ENCODE measurements at places on chromosomes 16 and 17. TPM values are rescaled to one million over a fixed set of nuclear protein-coding genes. Genes with fewer than 3 reads are reported as not detected.

DNA sequence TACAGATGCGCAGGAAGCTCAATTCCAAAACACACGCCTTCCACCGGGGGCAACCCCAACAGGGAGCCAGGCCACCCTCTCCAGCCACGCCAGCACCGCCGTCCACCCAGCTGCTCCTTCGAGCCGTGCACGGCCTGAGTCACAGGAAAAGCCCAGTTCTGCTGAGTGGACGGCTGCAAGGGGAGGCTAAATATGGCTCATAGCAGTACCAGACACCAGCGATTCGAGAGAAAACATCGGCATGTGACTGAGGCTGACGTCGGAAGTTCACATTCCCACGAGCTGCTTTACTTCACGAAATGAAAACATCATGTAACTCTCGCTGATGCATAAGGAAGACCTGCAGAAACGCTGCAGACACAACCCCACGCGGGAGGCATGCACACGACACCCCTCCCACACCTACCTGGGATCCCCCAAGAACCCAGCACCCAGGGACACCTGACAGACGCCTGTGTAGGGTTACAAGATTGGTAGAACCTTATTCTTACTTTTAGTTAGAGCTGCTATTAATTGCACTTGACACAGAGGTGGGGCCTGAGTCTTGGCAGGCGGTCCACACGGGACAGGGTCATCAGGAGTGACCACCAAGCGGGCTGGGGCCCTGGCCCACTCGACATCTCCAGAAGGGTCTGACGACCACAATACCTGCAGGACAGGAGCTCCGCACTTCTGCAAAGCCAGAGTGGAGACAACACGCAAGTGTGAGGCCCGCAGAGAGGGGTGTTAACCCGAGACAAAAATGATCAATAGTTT, 116.8 kb downstream of the ANKRD11 start:
- DNase-seq, result no peak

DNA sequence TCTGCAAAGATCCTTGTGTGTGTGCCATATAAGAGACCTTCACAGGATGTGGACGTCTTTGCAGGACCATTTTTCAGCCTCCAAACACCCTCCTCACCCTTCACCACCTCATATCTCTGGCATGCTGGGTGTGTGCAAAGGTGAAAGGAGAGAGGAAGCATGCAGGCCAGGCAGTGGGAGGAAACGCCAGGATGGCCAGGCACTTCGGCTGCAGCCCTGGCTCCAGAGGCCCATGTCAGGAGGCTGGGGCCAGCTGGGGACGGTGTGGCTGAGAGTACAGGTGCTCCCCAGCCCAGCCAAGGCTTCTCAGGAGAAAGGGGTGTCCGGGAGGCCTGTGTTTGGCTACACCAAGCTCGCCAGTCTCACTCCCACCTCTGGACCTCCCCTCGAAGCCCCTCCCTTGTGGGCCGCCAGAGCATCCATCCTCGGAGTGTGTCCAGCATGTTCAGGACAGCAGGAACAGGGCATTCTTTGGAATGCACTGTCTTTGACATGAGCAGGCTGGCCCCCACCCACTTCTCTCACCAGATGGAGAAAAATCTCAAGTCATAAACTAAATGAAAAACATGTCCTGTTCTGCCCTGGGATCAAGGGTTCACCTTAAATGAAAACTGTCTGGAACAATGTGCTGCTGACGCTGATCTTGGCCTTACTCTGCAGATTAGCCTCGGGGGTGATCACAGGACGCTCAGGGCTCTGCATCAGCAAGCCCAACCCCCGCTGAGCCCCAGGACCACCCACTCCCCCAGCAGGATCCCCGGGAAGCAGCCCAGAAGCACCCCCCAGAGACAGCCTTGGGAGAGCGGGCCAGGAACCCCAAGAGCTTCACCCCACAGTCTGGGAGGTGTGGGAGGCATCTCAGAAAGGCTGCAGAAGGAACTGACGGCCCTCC, 15.9 kb downstream of the PEMT start:
- DNase-seq, result no peak

GRCh38 chr17:45783593-45784292, 377 bp upstream of the CRHR1 start:
- peak; percentile 40 for DNase-seq

DNA sequence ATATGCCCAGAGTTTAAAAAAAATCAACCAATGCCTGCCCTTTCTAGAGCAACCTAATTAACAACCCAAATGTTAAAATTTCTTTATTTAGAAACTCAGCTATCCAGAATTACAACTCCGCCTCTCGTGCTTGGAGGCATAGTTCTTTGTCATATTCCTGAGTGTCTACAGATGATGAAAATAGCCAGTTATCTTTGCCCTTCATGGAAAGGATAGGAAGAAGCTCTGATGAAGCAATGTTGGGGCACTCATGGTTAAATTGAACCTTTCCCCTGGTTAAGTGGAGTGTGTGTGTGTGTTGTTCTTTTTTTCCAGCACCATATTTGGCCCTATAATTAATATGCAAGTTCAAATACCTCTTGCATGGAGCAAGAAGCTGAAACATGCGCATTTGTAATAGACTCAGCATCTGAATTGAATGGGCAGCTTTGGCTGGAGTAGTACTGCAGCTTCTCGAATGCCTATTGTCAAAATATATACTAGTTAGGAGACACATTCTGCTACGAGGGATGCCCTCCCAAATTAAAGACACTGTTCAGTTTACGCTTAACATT, 506.2 kb downstream of the WWOX start:
- DNase-seq, result no peak

DNA sequence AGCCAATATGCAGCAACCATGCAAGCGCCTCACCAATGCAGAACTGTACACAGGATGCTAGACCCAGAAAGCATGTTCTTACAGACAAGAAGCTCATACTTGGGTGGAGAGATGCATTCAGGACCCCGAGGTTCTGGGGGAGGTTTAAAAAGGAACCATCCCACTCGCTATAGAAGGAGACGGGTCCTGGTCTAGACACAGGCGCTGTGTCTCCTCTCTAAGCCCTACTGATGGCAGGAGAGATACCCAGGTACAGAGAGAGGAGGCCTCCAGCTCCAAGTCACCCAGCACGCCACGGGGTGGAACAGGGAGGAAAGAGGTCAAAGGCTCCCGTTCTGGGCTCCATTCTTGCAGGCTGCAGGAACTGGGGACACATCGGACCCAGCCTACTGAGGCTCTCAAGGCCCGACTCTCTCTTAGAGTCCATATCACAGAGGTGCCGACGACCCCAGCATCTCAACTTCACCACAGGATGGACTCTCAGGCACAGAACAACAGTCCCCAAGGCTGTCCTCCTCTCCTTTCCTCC, 28.0 kb downstream of the SRCIN1 start:
- no peak for DNase-seq

- DNase-seq, result no peak
Measured at GRCh38 chr17:49370971-49371834, 9.2 kb upstream of the ZNF652 start.

- DNase-seq, result no peak
Measured at GRCh38 chr17:73393381-73393780, 81.6 kb upstream of the CDC42EP4 start.

GRCh38 chr16:11224894-11225676, 30.9 kb downstream of the SOCS1 start:
- no peak for DNase-seq

Gene CES4A
- 7.3 TPM for polyA plus RNA-seq

Gene NFATC2IP
- 85.9 TPM for polyA plus RNA-seq

Gene TMIGD1
- polyA plus RNA-seq, result 0.56 TPM

Gene LPO
- 0.09 TPM for polyA plus RNA-seq

Gene TGFB1I1
- 46.5 TPM for polyA plus RNA-seq

Gene KRT14
- polyA plus RNA-seq, result 0.36 TPM

Gene PIRT
- 0.04 TPM for polyA plus RNA-seq

Gene METTL2A
- polyA plus RNA-seq, result 21.3 TPM

Gene OTOP3
- polyA plus RNA-seq, result not detected

Data from renal pelvis (tissue), 12 donors.